ENCODE measurements at places on chromosomes 5 and 9.
A peak's percentile ranks its signal among the peaks of the same experiment; 100 is the strongest.

DNA sequence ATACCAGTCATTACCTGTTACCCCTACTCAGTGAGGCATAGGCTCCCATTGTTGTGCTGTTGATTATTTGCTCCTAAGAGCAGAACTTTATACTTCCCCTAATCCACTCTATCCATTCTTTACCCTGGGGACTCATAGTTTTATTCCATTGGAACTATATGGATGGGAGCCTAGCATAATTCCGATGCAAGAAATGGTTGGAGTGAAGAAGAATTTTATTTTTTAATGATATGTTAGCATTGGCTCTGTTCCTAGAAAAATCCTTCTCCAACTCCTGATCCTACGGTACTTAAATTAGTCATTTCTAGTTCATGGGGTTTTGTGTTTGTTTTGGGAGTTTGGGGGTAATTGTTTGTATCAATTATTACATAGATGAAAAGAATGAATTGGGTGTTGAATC is 191.5 kb downstream of the GOLPH3 start:
- no peak for DNase-seq

DNA sequence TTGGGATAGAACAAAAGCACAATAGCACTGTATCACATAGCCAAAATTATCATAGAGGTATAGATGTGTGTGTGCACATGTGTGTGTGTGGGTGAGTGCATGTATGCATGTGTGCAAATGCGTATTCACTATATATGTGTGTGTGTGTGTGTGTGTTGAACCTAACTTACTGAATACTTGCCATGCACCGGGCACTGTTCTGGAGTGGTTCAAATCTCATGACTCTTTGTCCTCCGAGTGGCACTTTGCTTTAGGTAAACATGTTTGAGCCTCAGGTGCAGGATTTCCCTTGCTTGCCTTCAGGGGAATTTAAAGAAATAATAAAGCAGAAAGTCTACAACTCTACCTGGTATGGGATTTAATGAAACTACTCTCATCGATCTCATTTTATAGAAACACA is 183.5 kb upstream of the GDNF start:
- DNase-seq, result no peak

DNA sequence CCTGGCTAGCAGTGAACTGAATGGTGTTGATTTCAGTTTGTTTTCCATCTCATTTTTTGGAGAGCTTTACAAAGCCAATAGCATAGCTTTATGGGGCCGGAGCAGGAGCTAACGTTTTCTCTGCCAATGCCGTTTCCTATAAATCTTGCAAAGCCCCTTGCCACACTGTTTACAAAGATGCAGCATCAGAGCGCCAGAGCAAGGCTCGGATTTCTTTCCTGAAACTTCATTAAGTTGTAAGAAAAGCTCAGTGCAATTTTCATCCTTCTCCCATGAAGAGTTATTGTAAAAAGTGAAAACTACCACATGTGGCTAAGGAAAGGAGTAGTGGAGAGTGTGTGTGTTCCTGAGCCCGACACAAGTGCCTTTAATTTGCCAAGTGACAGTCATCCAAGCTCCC is 178.2 kb upstream of the GDNF start:
- DNase-seq, result no peak

- no peak for DNase-seq
Measured at GRCh38 chr5:140312067-140312790, 9.3 kb upstream of the PFDN1 start.

- DNase-seq, result no peak
Measured at GRCh38 chr5:129905473-129906176, 1.4 kb downstream of the CHSY3 start.

GRCh38 chr5:3512361-3513095 is 83.1 kb upstream of the IRX1 start:
- no peak for DNase-seq

GRCh38 chr5:178284093-178284675 is 51.6 kb upstream of the PHYKPL start:
- peak; percentile 16 for DNase-seq

GRCh38 chr5:122155546-122155945 is 26.2 kb downstream of the ZNF474 start:
- no peak for DNase-seq

DNA sequence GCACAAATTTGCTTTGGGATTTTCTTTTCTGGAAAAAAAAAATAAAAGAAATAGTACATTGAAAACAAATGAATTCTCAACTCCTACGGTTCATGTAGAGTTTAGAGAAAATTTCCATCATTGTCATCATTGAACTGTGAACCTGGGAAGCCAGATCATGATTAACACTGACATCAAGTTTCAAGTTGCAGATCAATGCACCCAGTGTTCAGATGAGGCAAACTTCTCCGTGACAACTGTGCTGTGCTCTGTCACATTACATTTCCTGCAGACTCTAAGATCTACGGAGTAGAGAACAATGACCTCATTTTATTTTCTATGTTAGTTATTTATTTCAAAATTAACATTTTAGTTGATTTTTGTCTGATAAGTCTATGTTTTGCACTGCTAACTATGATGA is 99.7 kb downstream of the MAP1B start:
- no peak for DNase-seq

DNA sequence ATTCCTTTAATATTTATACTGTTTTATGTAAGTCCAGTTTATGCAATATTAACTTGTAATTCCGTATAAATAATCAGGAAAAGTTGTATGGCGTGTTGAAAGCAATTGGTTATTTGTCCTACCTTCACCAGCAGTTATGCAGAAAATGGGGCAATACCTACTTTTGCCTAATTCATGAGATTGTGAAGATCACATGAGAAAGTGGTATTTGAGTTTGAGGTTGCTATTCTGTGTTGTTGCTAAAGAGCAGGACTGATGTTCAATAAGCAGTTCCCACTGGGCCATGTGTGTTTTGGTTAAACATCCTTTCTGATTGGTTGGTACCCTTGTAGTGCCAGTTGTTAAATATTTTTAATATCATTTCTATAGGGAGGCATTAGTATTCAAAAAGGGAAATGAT is 3.2 kb downstream of the TGFBR1 start:
- DNase-seq, result no peak
